ENCODE measurements at places on chromosomes 2 and 18.

DNA sequence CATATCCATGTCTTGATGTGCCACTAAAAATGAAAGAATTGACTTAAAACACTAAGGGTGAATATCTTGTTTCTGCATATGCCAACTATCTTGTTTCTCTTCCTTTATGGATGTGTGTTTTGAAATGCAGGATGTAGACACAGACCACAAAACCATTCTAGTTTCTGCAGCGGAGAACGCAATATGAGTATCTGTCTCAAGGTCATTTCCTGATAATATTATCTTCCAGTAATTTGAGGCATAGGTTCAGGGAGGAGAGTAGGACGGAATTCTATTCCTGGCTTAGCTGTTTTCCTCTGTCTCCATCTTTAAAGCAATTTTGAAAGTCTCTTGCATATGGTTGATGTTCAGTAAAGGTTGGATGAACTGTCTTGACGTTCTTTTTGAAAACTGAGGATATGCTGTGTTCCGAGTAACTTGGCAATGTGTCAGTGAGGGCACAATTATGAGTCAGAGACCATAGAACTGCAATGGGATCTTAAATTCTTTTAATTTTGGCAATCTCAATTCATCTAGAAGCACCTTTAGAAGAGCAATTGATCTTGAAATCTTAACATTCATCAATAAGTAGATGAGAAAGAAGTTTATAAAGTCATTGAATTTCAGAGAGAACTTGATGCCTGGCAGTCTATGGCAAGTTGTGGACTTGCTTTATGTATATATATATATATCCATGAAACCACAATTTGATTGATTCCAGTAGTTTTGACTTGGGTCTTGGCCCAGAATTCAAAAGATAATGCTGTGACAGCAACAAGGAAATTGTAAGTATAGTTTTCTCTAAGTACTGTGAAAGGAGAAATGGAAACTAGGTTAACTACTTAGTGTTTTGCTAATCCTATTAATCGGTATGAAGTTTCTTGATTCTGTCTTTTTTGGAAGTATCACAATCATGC lies 24.8 kb downstream of the RAB27B start:
- no peak for DNase-seq

- peak; percentile 22 for DNase-seq
Observed at GRCh38 chr18:79814373-79814772, 16.6 kb downstream of the KCNG2 start.

DNA sequence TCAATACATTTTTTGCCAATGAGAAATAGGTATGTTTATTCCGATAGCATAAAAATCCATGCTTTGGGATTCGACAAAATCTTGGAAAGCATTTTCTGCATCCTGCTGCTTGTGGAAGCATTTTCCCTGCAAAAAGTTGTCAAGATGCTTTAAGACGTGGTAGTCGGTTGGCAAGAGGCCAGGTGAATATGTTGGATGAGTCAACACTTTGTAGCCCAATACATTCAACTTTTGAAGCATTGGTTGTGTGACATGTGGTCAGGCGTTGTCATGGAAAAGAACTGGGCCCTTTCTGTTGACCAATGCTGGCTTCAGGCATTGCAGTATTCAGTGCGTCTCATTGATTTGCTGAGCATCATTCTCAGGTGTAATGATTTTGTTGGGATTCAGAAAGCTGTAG lies 764.5 kb downstream of the TRIB2 start:
- DNase-seq = no peak

DNA sequence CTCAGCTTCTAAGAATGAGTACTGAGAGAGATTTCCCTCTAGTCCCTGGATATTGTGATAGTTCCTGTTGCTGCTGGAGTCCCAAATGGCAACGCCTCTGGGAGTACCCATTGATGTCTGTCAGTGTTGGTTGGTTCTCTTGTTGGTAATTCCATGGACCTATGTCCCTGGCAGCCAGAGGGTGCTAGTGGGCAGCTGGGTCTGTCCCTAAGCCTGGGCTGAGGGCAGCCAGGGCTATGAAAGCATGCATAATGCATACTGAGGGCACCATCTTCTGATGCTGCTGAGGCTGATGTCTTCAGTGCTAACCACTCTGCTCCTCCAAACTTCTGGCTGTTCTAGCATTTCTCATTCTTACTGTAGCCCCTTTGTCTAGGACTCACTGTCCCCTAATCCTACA lies 35.9 kb downstream of the NABP1 start:
- no peak for DNase-seq

DNA sequence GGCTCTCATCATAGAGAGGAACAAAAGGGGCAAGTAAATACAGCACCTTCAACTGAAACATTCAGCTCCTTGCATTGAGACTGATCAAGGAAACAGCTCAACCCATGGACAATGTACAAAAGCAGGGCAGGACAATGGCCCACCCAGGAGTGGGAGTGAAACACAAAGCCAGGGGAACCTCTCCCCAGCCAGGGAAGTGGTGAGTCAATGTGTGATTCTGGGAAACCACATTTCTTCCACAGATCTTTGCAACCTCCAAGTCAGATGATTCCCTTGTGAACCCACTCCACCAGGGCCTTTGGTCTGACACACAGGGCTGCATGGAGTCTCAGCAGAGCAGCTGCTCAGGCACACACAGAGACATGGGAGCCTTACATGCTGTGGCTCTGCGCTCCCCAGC lies 294.5 kb downstream of the NR4A2 start:
- DNase-seq = no peak

GRCh38 chr2:167424803-167425755 lies 536.8 kb downstream of the XIRP2 start:
- no peak for DNase-seq

- no peak for DNase-seq
Observed at GRCh38 chr2:144832048-144832447, 312.1 kb upstream of the ZEB2 start.

DNA sequence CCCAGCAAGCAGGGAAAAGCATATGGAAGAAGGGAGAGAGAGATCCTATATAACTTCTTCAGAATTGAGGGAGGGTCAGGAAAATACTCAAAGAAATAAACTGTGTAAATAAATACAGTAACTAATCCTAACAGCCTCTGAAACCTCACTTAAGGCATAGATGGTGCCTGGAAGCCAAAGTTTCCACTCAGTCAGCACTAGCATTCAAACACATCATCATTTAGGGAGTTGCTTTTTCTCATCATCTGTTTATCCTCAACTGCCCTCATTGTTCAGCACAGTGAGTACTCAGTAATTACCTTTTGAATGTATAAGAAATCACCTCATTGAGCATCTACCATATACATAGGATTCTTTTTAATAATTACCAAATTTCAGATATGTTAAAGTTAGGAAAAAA lies 262.9 kb downstream of the C1D start:
- DNase-seq = no peak

GRCh38 chr2:231422056-231422455 lies 26.5 kb downstream of the B3GNT7 start:
- DNase-seq = no peak

DNA sequence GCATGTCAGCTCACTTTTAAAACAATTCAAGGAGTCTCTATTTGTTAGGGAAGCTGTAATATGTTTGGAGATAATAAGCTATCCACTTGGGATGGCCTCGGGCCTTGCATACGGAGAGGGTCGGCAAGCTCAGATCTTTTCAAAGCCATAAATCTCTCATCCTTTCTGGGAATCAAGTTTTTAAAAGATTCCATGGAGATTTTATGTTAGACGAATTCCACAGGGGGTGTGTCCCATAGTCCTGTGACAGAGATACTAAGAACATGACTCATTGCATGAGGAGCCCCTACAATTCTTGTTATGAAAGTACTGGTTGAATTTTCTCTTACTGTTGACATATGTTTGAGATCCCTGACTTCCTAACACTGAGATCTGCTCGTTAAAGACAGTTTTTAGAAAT lies 108.7 kb downstream of the FEZ2 start:
- no peak for DNase-seq

GRCh38 chr2:169562519-169562918 lies 11.1 kb downstream of the FASTKD1 start:
- no peak for DNase-seq

- DNase-seq = no peak
Observed at GRCh38 chr18:3848316-3848715, 398.3 kb downstream of the TGIF1 start.

GRCh38 chr2:43312755-43313641 lies 86.6 kb upstream of the ZFP36L2 start:
- no peak for DNase-seq

DNA sequence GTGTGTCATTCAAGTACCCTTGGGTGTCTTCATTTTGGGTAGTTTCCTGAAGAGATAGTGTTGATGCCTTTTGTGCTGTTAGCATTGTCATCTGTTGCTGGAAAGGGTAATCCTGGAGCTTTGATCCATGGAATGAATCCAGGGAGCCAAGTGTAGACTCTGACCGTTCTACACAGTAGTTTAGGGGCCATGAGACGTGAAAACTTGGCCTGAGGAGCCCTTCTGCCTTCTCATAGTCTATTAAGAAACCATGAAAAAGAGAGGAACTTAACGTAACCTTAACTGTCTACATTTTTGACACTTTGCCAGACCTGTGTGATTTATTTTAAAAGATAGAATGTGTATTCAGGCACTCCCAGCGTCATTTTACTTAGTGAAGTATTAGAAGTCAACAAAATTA lies 194.0 kb downstream of the BABAM2 start:
- no peak for DNase-seq

- DNase-seq = no peak
Observed at GRCh38 chr2:207896525-207897285, 127.0 kb upstream of the FZD5 start.

Measured in activated effector memory CD4-positive, alpha-beta T cell treated with anti-CD3 and anti-CD28 coated beads, Interleukin-2, amount 50 U/mL, for 16 hours (primary cell).